ENCODE measurements at places on chromosomes 3 and 15. TPM values are rescaled to one million over a fixed set of nuclear protein-coding genes. Genes with fewer than 3 reads are reported as not detected.

Gene AHSG
- not detected for total RNA-seq

Gene GXYLT2
- not detected for total RNA-seq

DNA sequence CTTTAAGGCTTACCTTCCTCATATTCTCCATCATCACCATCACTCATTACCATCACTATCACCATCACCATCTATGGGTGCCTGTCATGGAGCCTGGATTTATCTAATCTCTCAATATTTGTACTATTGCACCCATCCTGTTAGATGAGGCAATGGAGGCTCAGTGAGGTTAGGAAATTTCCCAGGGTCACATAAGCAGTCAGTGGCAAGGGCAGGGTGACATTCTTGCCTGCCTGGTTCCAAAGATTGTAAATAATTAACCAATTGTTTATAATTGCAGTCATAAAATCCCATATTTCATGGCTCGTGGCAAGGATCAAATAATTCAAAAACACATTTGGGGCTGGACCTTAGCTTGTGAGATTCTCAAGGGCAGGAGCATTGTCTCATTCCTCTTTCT is 55.2 kb downstream of the MGLL start:
- no peak for ATAC-seq

DNA sequence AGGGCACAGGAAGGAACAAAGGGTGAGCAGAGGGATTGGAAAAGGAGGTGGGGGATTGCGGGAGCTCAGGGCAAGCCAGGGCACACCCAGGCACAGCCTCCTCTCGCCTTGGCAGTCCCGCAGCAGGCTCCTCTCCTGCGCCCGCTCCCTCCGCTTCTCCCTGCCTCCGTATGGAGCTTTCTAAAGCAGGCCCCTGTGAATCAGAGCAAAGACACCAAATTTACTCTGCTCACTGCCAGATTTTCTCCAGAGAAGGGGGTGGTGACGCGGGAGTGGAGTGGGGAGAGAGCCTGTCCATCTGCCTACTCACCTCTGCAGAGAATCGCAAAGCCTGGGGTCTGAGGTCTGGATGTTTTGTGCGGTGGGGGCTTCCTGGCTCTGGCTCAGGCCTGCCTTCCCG is 20.0 kb downstream of the ATP2B2 start:
- no peak for ATAC-seq

Gene PRSS50
- not detected for total RNA-seq

Gene UPK1B
- total RNA-seq, result 1.2 TPM

GRCh38 chr15:36407647-36408046 is 171.8 kb upstream of the CDIN1 start:
- no peak for ATAC-seq
